ENCODE measurements at places on chromosomes 6 and 20. TPM values are rescaled to one million over a fixed set of nuclear protein-coding genes. Genes with fewer than 3 reads are reported as not detected.
A peak's percentile ranks its signal among the peaks of the same experiment; 100 is the strongest.

The EYS gene
- 0.39 TPM for total RNA-seq

The YTHDF1 gene
- 22.2 TPM for total RNA-seq

GRCh38 chr6:151681433-151682059 lies 125.9 kb upstream of the ESR1 start:
- peak overlapping the region; percentile 68 for H3K27ac ChIP-seq
- no peak overlapping the region for H3K4me3 ChIP-seq
- DNase-seq, result no peak
- no peaks in the 10 kb centered on the region for H3K4me1 ChIP-seq
- no peaks in the 10 kb centered on the region for H3K27me3 ChIP-seq
- no peaks in the 10 kb centered on the region for H3K36me3 ChIP-seq

The CFAP206 gene
- not detected for total RNA-seq

All from tibial nerve (tissue), 4 donors.